ENCODE measurements at places on chromosomes 4 and X.

GRCh38 chr4:156186111-156186510 lies 232.4 kb upstream of the CTSO start:
- no peak for DNase-seq

GRCh38 chrX:117982694-117983392 lies 133.8 kb downstream of the KLHL13 start:
- DNase-seq, result no peak

GRCh38 chrX:1281521-1281920 lies 12.9 kb downstream of the CSF2RA start:
- DNase-seq, result no peak

DNA sequence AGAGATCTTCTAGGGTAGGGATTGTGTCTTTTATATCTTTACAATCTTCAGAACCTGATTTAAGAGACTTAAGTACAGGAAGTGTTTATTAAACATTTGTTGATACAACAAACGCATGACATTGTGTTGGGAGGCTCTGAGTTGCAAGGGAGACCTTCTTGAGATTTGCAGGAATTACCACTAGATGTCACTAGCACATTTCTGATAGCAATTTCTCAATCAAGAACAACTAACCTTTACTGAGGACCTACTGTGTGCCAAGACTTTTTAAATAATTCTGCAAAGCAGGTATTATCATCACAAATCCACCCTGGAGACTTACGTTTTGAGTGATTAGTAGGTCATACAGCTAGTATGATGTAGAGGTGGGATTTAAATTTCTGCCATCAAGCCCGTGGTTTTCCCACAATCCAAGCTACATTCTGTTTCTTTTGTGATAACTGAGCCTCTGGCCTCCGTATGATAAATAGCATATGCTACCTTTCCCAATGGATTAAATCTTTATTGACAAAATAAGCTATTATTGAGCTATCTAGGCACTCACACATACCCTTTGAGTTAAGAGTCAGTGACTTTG lies 986.0 kb downstream of the CCSER1 start:
- DNase-seq, result no peak

DNA sequence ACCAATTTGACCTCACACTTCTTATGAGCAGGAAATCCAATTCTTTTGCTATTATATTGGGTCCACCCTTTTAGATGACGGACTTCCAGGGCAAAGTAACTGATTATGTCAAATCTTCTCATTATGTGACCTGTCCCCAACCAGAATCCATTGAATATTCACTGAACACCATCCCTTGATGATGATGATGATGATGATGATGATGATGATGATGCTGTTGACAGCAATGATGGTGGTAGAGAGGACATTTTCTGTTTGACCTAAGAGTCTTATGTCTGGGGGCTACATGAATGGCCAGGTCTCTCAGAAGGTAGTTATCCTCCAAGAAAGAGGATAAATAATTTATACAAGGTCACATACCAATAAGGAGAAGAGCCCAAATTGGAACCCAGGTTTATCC lies 5.2 kb downstream of the TCEAL8 start:
- no peak for DNase-seq
